ENCODE measurements at places on chromosomes 11 and 22.
A peak's percentile ranks its signal among the peaks of the same experiment; 100 is the strongest.

GRCh38 chr11:19705936-19706335 lies 6.7 kb upstream of the NAV2 start:
- DNase-seq = no peak

DNA sequence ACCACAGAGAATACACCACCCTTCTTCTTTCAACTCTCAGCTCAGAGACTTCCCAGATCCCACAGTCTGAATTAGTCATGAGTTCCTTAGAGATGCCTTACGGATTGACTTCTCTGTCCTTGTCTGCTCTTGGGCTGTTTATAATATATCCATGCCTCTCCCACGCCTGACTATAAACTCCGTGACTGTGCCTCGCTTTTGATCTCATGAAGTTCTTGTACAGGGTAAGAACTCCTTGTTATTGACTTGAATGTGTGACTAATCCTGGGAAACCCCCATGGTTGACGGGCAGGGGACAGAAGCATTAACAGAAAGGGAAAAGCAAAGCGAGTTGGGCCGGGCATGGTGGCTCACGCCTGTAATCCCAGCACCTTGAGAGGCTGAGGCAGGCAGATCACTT lies 62.4 kb upstream of the POU2AF1 start:
- peak; percentile 17 for DNase-seq

DNA sequence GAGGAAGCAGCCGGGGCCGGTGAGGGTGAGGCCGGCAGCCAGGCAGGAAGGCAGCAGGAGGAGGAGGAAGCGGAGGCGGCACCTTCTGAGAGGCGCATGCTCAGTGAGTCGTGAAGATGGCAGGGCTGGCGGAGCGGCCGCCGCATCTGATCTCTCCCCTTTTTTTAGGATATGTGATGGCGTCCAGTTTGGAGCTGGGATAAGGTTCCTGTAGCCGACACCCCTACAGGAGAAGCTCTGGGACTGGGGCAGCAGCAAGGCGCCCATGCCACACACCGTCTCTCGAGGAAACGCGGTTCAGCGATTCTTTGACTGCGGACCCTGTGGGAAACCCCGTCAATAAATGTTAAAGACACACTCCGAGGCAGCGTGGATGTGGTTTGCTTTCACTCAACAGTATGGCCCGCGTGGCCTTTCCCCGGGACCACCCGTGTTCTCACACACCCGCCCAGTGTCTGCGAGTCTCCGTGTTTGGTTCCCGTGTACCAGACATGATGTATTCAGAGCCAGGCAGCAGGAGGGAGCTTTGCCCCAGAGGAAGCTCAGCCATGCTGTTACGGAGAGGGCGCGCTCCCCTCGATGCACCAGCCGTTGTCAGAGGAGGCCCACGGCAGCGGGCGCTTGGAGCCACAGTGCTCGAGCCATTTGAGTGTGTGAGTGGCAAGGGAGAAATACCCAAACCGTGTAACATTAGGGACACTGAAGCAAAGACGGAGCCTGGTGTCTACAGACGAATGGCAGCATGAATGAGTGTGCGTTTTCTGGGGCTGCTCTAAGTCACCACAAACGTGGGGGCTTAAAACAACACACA lies 27.7 kb upstream of the PARVB start:
- DNase-seq = peak; percentile 70

DNA sequence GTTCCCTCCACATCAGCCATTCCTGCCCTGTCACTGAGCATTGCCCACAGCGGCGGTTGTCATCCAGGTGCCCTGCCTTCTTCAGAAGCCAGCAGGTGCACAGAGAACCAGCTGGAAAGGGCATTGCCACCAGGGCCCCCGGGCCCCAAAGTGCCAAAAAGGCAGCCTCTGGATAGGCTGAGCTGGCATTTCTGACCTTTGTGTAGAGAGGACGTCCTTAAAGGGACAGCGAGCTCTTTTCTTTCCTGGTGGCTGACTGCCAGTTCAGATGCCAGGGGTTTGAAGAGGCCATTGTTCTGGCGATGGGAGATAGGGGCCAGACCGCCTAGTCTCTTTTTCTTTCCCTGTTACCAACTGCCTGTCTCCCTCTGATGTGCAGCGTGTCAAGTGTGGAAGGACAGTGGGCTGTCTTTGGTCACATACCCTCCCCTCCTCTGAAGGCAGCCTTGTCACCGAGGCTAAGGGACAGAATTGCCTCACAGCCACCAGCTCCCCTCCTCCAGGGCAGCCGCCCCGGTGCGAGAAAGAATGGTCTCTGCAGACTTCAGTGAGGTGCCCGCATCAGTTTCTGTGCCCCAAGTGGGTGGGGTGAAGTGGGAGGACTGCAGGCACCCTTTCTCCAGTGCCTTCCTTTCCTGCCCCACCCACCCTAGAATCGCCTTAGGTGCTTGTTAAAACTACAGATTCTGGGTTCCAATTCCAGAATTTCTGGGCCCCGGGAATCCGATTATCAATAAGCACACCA lies 109.6 kb downstream of the SCN3B start:
- DNase-seq = no peak

DNA sequence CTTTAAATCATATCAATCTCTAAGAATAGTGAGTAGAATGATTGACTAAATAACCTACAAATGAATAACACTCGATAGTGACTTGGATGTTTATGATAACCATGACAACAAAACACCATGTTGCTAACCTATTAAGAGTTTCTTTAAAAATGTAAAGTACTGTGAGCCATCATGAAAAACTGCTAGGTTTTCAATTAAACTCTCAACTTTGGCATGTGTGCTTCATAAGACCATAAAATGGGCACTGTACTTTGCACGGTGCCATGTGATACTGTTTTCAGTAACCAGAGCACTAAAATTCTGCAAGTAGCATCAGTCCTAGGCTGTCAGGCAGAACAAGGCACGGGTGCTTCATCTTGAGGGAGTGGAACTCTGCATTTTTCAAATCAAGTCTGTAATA lies 96.2 kb upstream of the TRIM77 start:
- no peak for DNase-seq

GRCh38 chr11:77071671-77072605 lies 5.2 kb downstream of the CAPN5 start:
- DNase-seq = no peak

GRCh38 chr11:72081821-72082453 lies 1.3 kb downstream of the LRRC51 start:
- DNase-seq = no peak

DNA sequence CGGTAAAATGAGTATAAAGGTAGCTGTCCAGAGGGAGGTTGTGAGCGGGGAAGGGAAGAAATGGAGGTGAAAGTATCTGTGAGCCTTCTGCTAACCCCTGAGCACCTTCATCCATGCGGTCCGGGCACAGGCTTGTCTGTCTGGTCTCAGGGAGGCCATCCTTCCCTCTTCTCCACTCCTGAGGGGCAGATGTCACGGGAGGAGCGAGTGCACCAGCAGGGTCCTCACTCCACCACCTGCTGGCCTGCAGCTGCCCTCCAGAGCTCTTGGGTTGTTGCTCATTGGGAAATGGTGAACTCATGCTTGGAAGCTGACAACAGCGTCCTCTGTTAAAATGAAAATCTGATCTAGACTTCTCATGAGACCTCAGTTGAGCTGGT lies 33.8 kb upstream of the WNT11 start:
- DNase-seq = no peak

DNA sequence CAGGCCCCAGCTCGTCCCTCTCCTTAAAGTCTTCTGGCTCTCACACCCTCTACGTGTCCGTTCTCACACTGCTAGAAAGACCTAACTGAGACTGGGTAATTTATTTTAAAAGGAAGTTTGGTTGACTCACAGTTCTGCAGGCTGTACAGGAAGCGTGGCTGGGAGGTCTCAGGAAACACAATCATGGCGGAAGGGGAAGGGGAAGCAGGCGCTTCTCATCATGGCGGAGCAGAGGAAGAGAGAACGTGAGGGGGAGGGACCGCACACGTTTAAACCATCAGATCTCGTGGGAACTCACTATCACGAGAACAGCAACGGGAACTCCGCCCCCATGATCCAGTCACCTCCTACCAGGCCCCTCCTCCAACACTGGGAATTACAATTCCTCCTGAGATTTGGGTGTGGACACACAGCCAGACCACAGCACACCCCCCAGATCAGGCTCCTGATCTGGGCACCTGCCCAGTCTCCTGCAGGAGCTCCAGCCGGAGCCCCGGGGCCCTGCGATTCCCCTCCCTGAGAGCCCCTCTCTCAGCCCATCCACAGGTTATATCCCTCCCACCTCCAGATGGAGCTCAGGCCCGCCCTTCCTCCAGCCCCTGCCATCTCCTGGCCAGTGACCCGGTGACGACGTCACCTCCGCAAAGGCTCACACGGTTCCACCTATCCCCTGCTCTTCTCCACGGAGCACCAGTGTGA lies 170.2 kb downstream of the BRD1 start:
- peak; percentile 75 for DNase-seq

- DNase-seq = no peak
Measured at GRCh38 chr11:13009921-13010748, 1.0 kb downstream of the RASSF10 start.

GRCh38 chr11:65411681-65412070 lies 10.9 kb upstream of the NEAT1 start:
- no peak for DNase-seq
